ENCODE measurements at places on chromosomes 4 and X.

- no peak overlapping the region for H3K4me3 ChIP-seq
- H3K27me3 ChIP-seq, result no peaks in the 10 kb centered on the region
- H3K36me3 ChIP-seq, result no peaks in the 10 kb centered on the region
- DNase-seq, result no peak
Measured at GRCh38 chr4:184165291-184165690, 52.4 kb downstream of the ENPP6 start.

DNA sequence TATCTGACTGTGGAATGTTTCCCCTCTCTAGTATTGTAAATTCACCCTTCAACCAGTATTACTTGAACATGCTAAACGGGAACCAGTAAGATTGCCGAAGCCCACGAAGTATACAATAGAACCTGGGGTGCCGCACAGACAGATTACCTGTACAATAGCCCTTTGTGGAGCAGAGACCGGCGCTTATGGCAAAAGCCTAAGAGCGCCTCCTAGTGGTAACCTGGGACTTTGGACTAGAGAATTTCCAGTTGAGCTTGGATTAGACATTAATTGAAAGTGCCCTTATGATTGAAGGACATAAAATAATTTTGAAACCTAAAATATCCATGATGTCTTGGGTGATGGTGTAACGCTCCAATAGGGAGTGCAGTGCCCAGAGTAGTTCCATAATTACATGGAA, 14.1 kb downstream of the ZNF157 start:
- no peaks in the 10 kb centered on the region for H3K36me3 ChIP-seq
- H3K27ac ChIP-seq, result no peak overlapping the region
- no peak overlapping the region for H3K4me3 ChIP-seq
- no peaks in the 10 kb centered on the region for H3K27me3 ChIP-seq
- peak; percentile 2 for DNase-seq

- H3K4me3 ChIP-seq, result no peak overlapping the region
- no peak overlapping the region for H3K27ac ChIP-seq
- H3K27me3 ChIP-seq, result no peaks in the 10 kb centered on the region
- no peaks in the 10 kb centered on the region for H3K36me3 ChIP-seq
- no peak for DNase-seq
- H3K4me1 ChIP-seq, result peaks cover 3% of the 10 kb centered on the region
Measured at GRCh38 chr4:185137233-185137925, 5.7 kb upstream of the SLC25A4 start.

DNA sequence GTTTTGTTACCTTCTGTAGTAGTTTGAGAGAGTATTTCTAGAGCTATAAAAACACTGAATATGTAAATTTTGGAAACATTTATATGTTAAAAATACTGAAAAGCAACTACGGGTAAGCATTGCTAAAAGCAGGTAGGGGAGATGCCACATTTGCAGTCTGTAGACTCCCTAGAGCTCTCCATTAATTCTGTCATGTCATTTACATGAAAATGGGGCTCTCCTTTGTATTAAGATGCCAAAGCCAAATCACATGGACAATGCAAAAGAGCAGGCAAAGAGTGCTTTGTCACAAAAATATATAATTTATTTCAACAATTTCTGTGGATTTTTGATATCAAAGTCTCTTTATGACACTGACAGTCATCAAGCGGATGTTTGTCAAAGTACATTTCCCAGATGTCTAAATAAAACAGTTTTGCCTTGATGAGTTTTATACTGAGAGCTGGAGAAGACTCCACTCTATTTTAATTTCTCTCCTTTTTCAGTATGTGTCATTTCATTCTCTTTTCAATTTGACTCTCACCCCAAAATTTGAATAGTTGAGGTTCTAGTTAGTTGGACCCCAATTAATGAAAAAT, 51.8 kb downstream of the LDB2 start:
- H3K4me1 ChIP-seq, result no peaks in the 10 kb centered on the region
- no peaks in the 10 kb centered on the region for H3K27me3 ChIP-seq

DNA sequence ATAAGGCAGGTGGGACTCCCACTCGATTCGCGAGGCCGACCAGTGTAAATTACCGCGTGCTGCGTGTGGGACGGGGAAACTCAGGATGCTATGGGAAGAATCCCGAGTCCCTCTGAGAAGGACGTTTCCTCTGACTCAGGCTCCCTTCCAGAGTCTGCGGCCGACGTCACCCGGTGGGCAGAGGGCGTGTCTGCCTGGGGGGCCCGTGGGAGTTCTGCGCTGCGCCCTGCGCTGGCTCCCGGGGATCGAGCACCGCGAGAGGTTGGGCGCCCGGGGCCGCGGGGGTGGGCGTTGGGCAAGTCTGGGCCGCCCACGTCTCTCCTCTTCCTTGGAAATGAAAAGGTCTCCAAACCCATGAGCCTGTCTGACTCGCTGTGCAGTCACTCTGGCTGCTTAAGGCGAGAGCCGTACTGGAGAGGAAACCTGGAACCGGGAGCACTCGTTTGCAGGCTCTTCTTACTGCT, 568 bp downstream of the NIPAL1 start:
- H3K27ac ChIP-seq, result no peak overlapping the region
- peak overlapping the region; percentile 86 for H3K4me3 ChIP-seq
- no peaks in the 10 kb centered on the region for H3K27me3 ChIP-seq
- H3K36me3 ChIP-seq, result no peaks in the 10 kb centered on the region

DNA sequence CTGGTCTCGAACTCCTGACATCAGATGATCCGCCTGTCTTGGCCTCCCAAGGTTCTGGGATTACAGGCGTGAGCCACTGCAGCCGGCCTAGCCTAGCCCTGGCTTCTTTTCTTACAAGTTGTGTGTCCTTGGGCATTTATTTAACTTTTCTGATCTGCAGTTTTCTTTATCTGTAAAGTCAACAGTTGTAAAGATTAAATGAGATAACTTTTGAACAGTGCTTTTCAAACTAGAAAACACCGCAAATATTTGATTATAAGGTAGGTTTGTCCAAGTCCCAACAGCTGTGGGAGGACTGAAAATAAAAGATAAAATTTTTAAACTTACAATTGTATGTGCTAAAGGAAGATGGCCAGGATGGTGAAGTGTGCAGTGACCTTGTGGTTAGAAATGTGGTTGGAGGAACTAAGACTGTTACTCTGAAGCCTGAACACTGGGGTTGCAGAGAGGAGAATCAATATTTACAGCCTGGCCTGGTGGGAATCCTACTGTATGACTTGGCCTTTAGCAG, 44.8 kb downstream of the GSX2 start:
- no peak for DNase-seq
- H3K27ac ChIP-seq, result no peak overlapping the region
- no peaks in the 10 kb centered on the region for H3K27me3 ChIP-seq
- H3K4me3 ChIP-seq, result no peak overlapping the region

DNA sequence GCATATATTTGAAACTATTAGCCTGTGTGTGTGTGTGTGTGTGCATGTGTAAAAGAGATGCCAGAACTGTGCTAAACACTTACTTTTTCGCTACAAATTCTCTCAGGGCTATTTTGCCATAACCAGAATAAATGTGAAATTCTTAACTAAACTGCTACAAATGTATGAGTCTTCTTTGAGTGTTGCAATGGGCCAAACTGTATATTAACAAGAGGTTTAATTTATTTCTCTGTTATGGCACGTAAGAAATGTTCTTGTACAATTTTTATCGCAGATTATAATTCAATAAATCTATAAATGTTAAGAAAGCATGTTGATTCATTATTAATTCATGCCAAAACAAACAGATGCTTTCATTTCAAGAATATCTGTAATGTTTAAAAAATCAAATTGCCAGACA, 454.5 kb upstream of the PCDH7 start:
- H3K36me3 ChIP-seq, result no peaks in the 10 kb centered on the region
- no peak for DNase-seq
- H3K27ac ChIP-seq, result no peak overlapping the region
- no peak overlapping the region for H3K4me3 ChIP-seq
- H3K27me3 ChIP-seq, result no peaks in the 10 kb centered on the region

GRCh38 chr4:144967161-144967560, 130.8 kb downstream of the ANAPC10 start:
- DNase-seq, result no peak
- H3K36me3 ChIP-seq, result no peaks in the 10 kb centered on the region
- H3K27ac ChIP-seq, result no peak overlapping the region
- no peak overlapping the region for H3K4me3 ChIP-seq

- H3K27me3 ChIP-seq, result no peaks in the 10 kb centered on the region
- H3K4me3 ChIP-seq, result no peak overlapping the region
- H3K27ac ChIP-seq, result no peak overlapping the region
- no peaks in the 10 kb centered on the region for H3K4me1 ChIP-seq
- DNase-seq, result no peak
Measured at GRCh38 chrX:10649265-10649664, 28.9 kb upstream of the MID1 start.

DNA sequence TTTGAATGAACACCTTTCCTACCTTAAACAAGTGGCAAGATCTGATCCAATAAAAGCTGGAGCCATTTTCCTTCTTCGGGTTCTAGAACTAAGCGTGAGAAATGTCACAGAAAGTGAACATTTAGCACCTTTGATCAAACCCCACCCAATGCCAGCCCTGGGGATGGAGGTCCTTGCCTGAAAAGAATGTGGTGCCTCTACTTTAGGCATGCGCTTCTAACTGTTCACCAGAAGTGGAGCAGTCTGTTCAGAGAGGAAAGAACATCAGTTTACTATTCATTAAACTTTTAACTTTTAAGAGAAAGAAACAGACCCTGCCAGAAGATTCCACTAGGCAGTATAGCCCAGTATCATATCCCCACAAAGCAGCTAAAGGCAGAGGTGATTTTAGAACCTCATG, 75.9 kb downstream of the INTS12 start:
- no peaks in the 10 kb centered on the region for H3K36me3 ChIP-seq
- peaks cover 17% of the 10 kb centered on the region for H3K4me1 ChIP-seq
- H3K27me3 ChIP-seq, result no peaks in the 10 kb centered on the region
- no peak for DNase-seq
- no peak overlapping the region for H3K27ac ChIP-seq

DNA sequence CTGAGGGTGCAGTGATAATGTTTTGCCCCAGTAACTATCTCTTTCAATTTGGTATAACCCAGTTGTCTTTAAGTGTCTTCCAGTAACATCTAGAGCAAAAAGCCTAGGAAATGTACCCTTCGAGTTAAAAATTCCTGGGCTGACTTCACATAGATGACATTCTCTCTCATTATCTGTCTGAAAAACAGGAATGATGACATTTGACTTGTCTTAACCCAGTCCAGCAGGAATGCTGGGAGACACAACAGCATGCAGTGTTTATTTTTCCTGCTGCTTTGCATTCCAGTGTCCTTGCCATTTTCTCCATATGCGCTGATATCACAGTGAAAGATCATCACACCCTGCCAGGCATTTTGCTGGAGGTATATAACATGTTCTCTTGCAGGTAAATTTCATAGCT, 130.0 kb downstream of the SOWAHB start:
- H3K27me3 ChIP-seq, result no peaks in the 10 kb centered on the region
- no peak overlapping the region for H3K4me3 ChIP-seq
- peaks cover 8% of the 10 kb centered on the region for H3K4me1 ChIP-seq

GRCh38 chr4:108315694-108316093, 147.0 kb upstream of the LEF1 start:
- DNase-seq, result no peak
- no peak overlapping the region for H3K4me3 ChIP-seq
- no peak overlapping the region for H3K27ac ChIP-seq
- no peaks in the 10 kb centered on the region for H3K27me3 ChIP-seq
- no peaks in the 10 kb centered on the region for H3K36me3 ChIP-seq

- no peaks in the 10 kb centered on the region for H3K36me3 ChIP-seq
- no peak for DNase-seq
- H3K27ac ChIP-seq, result no peak overlapping the region
- H3K4me1 ChIP-seq, result no peaks in the 10 kb centered on the region
Measured at GRCh38 chr4:147581606-147582350, 35.4 kb upstream of the TMEM184C start.

GRCh38 chr4:154137320-154137905, 348.5 kb upstream of the SFRP2 start:
- no peaks in the 10 kb centered on the region for H3K36me3 ChIP-seq
- H3K4me3 ChIP-seq, result no peak overlapping the region
- no peaks in the 10 kb centered on the region for H3K27me3 ChIP-seq

DNA sequence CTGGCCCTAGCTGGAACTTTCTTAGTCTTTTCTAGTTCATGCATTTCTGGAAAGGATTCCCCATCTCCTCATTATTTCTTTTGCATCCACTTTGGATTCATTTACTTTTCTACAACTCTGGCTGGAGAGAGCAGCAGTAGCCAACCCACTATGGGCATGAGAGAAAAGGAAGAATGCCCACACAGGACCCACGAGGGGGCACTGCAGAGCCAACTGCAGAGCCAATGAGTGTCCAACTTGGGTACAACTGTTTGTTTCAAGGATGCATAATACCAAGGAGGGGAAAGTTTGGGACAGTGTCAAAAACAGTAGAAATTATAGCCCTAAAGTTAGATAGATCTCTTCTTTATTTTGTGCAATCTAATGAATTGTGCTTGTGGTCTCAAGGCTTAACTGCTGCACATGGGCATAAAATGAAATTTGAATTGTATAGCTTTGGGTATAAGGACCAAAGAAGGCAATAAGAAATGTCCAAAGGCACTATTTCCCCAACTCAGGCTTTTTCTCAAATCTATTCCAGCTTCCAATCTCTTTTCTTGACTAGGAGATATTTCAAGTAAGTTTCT, 230.6 kb downstream of the NSUN7 start:
- no peaks in the 10 kb centered on the region for H3K27me3 ChIP-seq
- no peaks in the 10 kb centered on the region for H3K4me1 ChIP-seq
- no peak overlapping the region for H3K4me3 ChIP-seq
- no peak overlapping the region for H3K27ac ChIP-seq
- no peak for DNase-seq

DNA sequence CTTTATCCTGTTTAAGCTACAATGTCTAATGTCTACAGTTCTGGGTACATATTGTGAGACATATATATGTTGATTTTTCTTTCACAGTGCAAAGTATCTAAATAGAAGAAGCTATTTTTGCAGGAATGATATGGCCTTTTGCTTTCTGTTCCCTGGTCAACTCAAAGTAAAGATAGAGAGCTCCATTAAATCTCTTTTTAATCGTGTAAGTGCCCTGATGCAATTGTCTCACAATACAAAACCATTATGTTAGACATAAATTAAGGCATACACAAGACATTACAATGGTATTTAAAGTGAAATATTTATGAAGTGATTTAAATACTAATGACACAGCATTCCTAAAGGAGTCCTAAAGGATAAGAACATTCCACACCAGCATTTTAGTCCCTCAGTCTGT, 1559.7 kb upstream of the AGA start:
- no peaks in the 10 kb centered on the region for H3K36me3 ChIP-seq
- H3K4me3 ChIP-seq, result no peak overlapping the region

GRCh38 chrX:130688360-130688759, 214.6 kb downstream of the ENOX2 start:
- no peak overlapping the region for H3K4me3 ChIP-seq
- H3K27ac ChIP-seq, result no peak overlapping the region
- H3K4me1 ChIP-seq, result no peaks in the 10 kb centered on the region
- no peaks in the 10 kb centered on the region for H3K27me3 ChIP-seq

- peaks cover 24% of the 10 kb centered on the region for H3K36me3 ChIP-seq
Measured at GRCh38 chr4:3193531-3194203, 55.3 kb upstream of the MSANTD1 start.

- no peak for DNase-seq
- no peaks in the 10 kb centered on the region for H3K36me3 ChIP-seq
- H3K4me3 ChIP-seq, result peak overlapping the region; percentile 13
- H3K27ac ChIP-seq, result peak overlapping the region; percentile 55
Measured at GRCh38 chr4:184643731-184644130, 5.5 kb downstream of the CASP3 start.

- H3K36me3 ChIP-seq, result no peaks in the 10 kb centered on the region
- no peak overlapping the region for H3K27ac ChIP-seq
- no peak for DNase-seq
- no peak overlapping the region for H3K4me3 ChIP-seq
- H3K4me1 ChIP-seq, result no peaks in the 10 kb centered on the region
- no peaks in the 10 kb centered on the region for H3K27me3 ChIP-seq
Measured at GRCh38 chrX:118360429-118361125, 14.7 kb downstream of the WDR44 start.

- peak overlapping the region; percentile 92 for H3K4me3 ChIP-seq
- H3K27me3 ChIP-seq, result no peaks in the 10 kb centered on the region
- no peaks in the 10 kb centered on the region for H3K36me3 ChIP-seq
- DNase-seq, result peak; percentile 87
- H3K4me1 ChIP-seq, result peaks cover 23% of the 10 kb centered on the region
- peak overlapping the region; percentile 99 for H3K27ac ChIP-seq
Measured at GRCh38 chr4:176320340-176320975, 692 bp downstream of the SPCS3 start.
